ENCODE measurements at places on chromosomes 5 and 9.

GRCh38 chr9:105144841-105145240 is 99.6 kb upstream of the SLC44A1 start:
- DNase-seq = no peak

DNA sequence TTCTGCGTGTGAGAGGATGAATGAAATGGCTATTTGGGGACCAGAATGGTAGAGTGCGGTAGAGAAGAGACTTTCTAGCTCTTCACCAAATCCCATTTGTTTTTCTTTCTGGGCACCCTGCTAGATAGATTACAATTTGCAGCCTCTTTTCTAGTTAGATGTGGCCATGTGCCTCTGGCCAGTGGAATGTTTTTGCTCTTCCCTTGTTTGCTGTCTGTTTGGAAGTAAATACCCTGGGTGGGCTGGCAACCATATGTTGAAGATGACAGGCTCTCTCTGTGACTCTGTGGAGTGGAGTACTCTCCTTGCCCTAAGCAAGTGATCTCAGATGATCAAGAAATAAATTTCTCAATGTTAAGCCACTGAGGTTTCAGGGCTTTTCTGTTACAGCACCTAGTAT is 12.9 kb downstream of the GNG10 start:
- no peak for DNase-seq

DNA sequence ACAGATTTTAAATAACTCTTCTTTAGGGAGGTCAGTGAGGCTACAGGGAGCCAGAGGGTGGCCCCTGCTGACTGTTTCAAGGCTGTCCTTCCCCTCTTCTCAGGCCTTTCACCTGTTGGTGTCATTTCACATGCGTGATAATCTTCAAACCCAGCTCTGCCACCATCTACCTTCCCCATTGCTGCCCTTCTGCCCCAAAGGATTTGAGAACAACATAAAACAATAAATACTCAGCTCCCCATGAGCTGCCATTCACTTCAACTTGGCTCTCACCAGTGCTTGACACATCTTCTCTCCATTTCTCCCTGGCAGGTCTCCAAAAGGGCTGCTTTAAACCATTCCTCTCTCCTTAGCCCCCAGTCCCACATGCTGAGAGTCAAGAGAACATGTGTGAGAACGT is 75.5 kb upstream of the PALM2AKAP2 start:
- DNase-seq = no peak

DNA sequence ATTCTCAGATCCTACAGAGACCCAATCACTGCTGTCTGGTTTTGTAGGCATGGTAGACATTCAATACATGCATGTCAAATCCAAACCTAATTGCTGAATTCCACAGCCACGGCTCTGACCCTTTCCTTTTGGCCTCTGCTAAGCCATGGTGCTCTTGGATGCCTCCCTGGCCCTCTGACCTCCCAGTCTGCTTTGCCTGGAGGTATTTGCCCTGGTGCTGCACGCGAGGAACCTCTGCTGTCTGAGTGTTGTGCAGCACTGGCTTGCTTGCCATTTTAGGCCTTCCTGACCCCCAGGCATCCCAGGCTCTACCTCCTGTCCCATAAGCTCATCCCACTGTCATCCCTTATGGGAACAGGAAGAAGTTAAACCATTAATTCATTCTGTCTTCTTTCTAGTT is 60.9 kb downstream of the DOCK2 start:
- no peak for DNase-seq

DNA sequence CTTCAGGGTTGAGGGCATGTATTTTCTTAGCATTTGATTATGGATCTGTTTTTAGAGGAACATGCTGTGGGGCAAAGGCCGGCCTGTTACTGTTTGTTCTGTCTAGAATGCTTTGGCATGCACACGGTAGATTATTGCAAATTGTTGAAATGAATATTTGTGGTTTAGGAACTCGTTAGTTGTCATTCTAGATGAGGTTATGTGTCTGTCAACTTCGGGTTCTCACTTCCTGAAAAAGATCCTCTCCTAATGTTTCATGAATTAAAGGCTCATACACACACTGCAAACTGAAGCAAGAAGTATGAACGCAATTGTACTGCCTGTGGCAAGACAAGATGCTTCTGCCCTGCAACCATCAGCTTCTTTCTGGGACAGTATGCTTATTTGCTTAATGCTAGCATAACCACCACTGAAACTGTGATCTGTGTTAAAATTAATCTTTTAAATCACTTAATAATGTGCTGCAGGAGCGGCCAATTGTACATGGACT is 99.6 kb downstream of the BASP1 start:
- no peak for DNase-seq

DNA sequence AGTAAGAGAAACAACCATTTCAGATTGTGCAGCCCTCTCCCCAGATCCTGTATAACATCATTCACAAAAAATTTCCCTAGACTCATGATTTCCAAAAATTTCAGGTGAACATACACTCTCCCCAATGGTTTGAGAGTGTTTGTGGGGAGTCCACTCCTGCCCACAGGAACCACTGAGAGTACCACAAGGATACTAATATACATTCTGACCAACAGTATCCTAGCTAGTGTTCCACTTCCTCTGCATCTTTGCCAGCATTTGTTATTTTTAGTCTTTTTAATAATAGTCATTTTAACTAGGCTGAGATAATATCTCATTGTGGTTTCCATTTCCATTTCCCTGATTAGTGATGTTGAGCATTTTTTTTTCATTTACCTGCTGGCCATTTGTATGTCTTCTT is 155.4 kb downstream of the DTWD2 start:
- no peak for DNase-seq

DNA sequence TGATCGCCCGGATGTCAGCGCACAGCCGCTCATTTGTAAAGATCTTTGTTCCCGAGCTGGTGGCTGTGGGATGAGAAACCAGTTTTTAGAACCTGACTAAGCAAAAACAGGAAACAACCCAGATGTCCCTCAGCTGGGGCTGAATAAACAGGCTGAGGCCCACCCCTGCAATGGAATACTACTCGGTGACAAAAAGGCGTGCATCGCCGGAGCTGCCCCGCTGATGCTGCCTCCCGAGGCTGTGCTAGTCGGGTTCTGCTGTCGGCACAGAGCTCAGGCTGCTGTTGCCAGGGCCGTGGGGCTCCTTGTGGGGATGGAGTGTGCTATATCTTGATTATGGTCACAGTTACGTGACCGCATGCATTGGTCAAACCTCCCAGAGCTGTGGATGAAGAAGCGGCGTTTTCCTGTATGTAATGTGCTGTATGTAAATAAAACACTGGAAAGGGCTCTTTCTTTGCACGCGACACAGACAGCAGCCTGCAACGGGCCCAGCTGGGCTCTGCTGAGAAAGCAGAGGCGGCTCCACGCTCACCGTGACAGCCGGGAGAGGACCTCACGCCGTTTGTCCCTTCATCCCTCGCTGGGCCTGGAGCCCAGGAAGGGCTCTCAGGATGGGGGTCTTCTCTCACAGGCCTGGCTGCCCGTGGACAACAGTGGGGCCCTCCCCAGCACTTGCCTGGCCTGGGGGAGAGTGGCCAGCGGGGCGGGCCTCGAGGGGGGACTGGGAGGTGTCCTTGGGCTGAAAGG is 51.5 kb upstream of the RNU6ATAC start:
- DNase-seq = no peak

DNA sequence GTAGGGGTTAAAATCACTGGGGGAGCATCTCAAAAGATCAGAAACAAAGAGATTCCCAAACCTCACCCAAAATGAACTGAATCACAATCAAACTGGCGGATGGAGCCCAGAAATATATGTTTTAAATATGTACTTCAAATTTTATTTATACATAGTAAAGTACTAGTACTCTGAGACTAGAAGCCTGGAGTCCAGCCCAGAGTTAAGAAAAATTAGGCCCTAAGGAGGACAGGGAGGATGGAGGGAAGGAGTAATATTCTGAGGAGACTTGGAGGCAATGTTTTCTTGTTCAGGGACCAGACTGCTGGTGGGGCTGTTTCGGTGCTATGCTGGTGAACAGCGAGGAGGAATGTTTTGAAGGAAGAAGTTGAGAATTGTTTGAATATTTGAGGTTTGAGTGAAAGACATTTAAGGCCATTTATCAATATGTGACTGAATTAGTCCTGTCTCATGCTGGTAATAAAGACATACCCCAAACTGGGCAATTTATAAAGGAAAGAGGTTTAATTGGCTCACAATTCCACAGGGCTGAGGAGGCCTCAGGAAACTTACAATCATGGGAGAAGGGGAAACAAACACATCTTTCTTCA is 552.4 kb upstream of the DAB2 start:
- no peak for DNase-seq

DNA sequence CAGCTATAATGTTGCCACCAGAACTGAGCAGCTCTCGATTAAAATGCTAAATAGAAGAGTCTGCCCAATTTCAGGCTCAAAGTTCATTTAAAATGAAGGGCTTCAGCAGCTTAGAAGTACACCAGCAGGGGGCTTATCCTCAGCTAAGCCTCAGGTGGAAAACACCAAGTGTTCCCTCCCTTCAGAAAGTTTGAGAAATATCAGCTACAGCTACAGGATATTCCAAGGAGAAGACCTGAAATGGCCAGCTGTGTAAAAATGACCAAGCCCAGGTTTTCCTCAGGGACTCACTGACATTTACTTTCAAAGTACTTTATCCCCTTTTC is 395.4 kb downstream of the DTWD2 start:
- no peak for DNase-seq

GRCh38 chr5:180026320-180026719 is 45.2 kb downstream of the RNF130 start:
- DNase-seq = no peak

- peak; percentile 85 for DNase-seq
Observed at GRCh38 chr5:147509710-147510651, at the start of gene DPYSL3. Gene DPYSL3, minus strand, starts transcription at chr5:147510068. Its CDS starts 210 bp downstream, at chr5:147509858.

GRCh38 chr5:3181671-3182070 is 414.0 kb upstream of the IRX1 start:
- no peak for DNase-seq

- no peak for DNase-seq
Observed at GRCh38 chr9:76756941-76757673, 7.1 kb upstream of the PCA3 start.

- no peak for DNase-seq
Observed at GRCh38 chr5:84618262-84618661, 233.6 kb upstream of the EDIL3 start.

DNA sequence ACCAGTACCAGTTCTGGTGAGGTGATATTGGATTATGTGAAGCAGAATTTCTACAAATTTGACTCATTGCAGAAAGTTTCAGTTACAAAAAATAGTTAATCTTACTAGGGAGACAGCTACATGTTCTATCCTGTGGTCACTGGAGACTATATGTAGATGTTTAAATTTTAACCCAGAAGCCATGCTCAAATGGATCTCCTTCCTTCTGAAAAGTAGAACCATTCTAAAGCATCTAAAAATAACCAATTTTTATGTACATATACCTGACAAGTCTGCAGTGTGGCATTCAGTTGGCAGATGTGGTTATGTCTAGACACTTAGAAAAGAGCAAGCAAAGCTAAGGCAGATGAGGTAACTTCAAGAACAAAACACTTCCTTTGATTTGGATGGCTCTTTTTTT is 65.5 kb upstream of the POU4F3 start:
- no peak for DNase-seq

GRCh38 chr5:122076669-122077365 is 1.2 kb downstream of the LOX start:
- peak; percentile 94 for DNase-seq

DNA sequence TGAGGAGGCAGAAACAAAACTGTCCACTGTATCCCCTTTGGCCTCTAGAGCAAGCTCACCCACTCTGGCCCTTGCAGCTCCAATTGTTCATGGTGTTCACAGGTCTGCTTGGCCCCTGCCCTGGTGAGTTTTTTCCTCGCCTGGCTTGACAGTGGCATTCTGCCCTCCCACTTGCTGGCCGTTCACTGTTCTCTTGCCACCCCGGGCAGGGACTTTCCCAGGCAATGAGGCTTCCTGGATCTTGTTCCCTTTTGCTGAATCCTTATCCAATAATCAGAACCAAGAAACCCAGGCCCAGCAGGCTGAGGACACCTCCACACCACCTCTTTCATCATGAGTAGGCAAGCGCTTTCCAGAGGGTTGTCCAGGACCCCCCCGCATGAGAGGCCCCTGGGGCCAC is 31.2 kb downstream of the ZNF618 start:
- DNase-seq = no peak

GRCh38 chr5:135100431-135100830 is 66.4 kb upstream of the PITX1 start:
- DNase-seq = no peak

- no peak for DNase-seq
Observed at GRCh38 chr5:15573590-15573989, 73.6 kb downstream of the FBXL7 start.

GRCh38 chr5:140550147-140551079 is 3.0 kb downstream of the EIF4EBP3 start:
- no peak for DNase-seq

- DNase-seq = no peak
Observed at GRCh38 chr5:151345808-151346478, 1.4 kb downstream of the SLC36A2 start.

- DNase-seq = peak; percentile 59
Observed at GRCh38 chr5:55821731-55822512, 29.2 kb upstream of the IL31RA start.

DNA sequence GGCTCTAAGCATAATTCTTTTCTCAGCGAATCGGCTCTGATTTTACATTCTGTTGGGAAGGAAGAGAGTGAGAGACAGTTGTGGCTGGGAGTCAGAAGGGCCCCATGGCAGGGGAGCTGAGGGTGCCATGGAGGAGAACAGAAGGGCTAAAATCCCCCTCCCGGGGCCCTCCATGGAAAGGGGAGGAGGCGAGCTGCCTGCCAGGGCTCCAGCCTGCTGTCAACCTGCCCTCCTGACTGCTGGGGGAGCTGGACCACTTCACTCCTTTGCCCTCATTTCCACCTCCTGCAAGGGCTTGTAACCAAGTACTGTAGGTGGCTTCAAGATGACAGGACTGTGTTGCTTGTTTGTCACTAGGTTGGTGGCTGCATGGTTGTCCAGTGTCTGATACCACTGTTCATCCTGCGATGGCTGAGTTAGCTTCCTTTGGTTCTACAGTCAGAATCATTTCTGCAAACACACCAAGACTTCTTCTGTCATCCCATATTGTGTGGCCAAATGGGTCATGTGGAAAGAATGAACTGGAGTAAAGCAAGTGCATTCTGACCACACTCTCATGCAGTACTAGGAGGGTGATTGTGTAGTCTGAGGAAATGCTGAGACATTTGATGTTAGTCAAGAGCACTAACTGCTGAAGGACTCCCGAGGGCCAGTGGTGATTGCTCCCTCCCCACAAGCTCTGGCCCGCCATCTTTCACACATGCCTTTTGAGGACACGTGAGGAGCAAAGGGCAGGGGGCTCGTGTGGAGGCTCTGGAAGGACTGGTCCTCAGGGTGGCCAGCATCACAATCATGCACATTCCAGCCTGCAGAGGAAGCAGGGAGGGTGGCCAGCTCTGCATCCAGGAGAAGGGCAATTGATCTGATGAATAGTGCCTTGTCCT is 307.2 kb downstream of the GADD45G start:
- no peak for DNase-seq

DNA sequence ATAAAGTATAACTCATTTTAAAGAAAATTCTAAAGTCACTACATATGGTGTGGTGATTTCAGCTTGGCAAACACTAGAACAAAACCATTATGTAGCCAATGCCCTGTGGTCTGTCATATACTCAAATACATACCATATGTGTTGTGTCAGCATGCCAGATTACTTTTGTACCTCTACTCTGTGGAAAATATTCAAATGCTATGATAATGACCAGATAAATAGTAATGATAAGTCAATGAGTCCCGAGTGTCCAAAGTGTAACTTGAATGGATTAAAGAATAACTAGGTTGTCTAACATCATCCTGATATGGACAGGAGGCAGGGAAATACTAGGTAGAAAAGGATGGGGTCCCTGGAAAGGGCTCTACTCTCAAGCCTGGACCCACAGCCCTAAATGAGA is 58.0 kb upstream of the IL6ST start:
- no peak for DNase-seq
